Cardiac fibroblast (primary cell): ENCODE measurements at places on chromosomes 7 and 10.

GRCh38 chr10:102408131-102408727, 10.4 kb downstream of the PSD start:
- DNase-seq = no peak

DNA sequence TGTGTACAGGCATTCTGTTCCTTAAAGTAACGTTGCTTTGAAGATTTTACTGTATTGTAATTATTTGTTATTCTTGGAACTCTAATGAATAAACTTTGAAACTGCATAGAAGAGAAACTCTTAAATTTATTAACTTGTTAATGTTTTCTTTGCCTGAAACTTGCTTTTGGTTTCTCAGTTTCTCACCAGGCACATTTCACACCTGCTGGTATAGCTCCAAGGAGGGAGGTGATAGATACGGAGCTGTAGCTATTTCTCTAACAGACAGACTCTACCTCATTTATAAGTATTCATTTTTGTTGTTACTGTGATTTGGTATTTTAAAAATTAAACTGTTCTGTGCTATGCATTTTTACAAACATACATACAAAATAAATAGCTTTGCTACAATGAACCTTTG, 32.7 kb downstream of the R3HCC1L start:
- DNase-seq = no peak

GRCh38 chr10:19857876-19858275, 41.6 kb downstream of the PLXDC2 start:
- DNase-seq = no peak

- no peak for DNase-seq
Observed at GRCh38 chr10:127386606-127387327, 162.3 kb upstream of the NPS start.

GRCh38 chr10:69624245-69624786, 5.7 kb upstream of the FAM241B start:
- no peak for DNase-seq

GRCh38 chr7:44098092-44099068, 5.8 kb upstream of the AEBP1 start:
- DNase-seq = no peak

DNA sequence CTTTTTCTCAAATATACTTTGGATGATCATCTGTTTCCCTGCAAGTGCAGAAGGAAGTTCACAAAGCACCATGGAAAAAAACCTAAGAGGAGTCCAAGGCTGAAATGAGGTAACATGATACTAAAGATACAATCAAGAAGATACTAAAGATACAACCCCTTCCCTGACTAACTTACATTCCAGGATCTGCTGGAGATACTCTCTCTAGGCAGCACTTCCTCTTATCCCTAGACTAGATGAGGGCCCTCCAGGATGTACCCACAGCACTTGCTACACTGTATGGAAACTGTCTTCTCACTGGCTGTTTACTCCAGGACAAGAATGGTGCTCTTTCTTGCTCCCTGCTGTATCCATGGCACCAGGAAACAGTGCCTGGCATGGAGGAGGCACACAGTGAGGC, 116.4 kb upstream of the NFE2L3 start:
- no peak for DNase-seq

GRCh38 chr10:92894081-92894655, 45.8 kb downstream of the EXOC6 start:
- DNase-seq = no peak

DNA sequence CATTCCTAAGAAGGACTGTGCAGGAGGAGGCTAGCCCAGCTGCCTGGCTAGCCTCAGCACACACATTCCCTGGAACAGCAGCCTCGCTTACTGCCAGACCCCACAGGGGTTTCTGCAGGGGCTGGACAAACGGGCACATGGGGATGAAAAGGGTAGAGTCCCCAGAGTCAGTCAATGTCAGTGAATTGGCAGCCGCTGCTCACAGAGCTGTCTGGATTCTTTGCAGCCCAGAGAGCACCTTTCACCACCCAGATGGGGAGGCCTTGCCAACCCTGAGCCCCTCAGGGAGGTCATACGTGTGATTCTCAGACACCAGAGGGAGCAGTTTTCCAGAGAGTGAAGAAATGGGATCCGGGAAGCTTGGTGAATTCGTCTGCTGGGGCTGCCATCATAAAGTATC, 143.3 kb downstream of the KCNMA1 start:
- peak; percentile 46 for DNase-seq

DNA sequence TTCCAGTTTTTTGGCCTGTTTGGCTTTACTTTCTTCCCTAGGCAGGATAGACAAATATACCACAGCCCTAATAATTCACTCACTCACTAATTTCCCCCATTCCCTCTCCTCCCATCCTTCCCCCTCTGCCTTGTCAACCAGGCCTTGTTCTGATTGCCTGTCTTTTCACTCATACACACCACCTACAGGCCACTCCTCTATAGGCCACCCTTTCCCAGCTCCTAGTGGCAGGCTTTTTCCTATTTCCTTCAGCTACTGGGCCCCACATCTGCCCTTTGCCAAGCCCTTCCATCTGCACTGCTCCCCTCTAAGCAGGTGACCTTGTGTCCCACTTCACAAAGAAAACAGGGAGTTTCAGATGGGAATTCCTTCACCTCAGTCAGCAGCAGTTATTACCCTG, 59.8 kb upstream of the MSRB2 start:
- peak; percentile 13 for DNase-seq

DNA sequence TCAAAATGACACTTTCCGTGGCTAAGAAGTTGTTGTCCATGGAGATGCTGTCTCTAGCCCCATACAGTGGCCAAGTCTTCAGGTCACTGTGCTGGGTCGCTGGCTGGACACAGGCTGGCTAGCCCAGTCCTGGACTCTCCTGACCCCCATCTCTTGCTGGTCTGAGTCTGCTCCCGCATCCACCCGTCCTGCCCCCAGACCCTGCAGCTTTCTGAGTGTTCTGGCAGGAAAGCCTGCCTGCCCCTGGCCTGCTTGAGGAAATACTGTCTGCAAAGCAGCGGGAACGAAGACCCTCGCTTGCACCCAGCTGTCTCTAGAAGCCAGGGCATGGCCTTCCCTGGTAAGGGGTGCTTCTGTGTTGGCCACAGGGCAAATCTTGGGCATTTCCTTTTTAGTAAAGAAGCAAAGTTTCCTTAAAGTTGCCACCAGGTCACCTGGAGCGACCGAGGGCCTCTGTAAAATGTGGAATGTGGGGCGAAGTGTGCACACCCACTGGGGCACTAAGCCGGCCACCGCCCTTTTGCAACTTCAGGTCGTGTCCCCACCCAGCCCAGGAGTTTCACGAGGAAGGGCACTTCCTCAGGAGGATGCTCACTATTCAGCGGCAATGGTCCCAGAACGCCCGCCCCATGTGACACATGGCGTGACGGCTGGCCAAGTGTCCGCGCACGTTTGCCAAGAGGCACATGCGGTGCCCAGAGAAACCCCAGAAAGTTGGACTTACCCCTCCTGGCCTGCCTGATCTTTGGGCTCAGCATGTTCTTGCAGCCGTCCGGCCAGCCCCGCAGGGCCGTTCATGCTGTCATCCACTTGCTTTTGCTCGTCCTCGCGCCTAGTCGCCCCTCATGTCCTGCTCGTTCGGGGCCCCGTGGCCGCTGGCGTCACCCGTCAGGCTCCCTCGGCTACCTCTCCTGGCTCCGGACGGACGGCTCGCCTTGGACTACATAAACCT, 558 bp downstream of the ARHGAP22 start:
- DNase-seq = no peak

GRCh38 chr10:28841625-28842024, 164.3 kb downstream of the BAMBI start:
- DNase-seq = peak; percentile 68

GRCh38 chr7:85528581-85528980, 341.7 kb upstream of the SEMA3D start:
- peak; percentile 42 for DNase-seq

DNA sequence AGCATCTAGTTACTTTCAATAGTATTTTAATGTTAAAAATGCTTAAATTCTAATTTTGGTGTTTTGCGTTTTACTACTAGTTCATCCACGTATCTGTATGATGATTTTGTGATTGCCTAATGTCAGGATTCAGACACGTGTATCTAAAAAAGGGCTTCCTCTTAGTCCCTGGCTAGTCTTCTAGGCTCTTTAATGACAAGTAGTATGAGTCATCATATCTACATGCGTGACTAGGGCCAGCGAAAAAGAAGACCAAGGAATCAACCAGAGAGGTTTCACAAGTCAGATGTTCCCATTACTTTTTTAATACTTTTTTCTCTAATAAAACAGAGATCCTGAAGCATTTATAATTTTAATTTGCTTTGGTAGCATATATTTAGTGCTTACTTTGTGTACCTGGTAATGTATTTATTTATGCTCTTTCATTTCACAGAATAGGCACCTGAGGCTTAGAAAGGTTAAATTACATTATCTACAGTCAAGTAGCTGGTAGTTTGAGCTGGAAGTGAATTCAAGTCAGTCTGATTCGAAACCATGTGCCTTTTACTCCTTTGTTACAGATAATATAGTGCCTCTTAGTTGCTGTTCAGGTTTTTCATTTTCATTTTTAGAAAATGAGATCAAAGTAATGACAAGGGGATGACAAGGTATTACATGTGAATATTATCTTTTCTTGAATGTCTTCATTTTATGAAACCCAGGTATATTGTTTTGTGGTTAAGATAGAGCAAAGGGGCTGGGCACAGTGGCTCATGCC, 140.3 kb downstream of the FOXP2 start:
- peak; percentile 63 for DNase-seq

DNA sequence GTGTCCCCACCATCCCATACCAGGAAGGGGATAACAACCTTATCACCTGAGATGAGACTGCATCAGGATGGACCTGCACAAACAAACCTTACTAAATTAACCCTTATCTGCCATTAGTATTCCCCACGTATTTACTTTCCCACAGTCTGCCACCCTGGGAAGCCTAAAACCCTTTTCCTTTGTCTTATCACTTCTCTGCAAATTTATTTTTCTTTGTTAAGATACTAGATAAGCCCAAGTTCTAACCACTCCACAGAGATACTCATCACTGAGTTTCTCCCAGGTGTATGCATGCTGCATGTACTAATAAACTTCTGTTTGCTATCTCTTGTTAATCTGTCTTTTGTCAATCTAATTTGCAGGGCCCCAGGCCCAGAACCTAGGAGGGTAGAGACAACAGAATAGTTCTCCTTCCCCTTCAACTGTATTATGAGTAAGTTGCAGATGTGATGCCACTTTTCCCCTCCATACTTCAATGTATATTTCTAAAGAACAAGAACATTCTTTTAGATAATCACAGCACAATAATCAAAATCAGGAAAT, 66.0 kb downstream of the ELMO1 start:
- DNase-seq = no peak

DNA sequence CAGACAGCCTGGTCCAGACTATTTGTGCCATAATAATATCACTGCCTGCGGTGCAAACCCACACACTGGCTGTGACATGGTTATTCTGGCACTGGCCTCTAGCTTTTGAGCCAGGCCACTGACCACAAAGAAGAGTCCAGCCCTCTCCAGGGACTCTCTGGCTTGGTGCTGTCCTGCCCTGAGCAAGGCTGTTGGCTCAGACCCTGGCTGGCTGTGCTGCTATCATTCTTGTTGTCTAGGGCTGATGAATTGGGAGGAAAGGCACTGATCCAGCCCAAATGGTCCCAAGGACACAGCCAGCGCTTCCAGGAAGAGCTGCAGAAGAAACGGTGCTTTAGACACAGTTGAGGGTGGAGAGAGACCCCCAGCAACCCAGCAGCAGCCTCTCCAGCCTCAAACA, 80.8 kb downstream of the TMEM130 start:
- DNase-seq = no peak

GRCh38 chr7:132249256-132249971, 326.9 kb downstream of the PLXNA4 start:
- DNase-seq = peak; percentile 1

DNA sequence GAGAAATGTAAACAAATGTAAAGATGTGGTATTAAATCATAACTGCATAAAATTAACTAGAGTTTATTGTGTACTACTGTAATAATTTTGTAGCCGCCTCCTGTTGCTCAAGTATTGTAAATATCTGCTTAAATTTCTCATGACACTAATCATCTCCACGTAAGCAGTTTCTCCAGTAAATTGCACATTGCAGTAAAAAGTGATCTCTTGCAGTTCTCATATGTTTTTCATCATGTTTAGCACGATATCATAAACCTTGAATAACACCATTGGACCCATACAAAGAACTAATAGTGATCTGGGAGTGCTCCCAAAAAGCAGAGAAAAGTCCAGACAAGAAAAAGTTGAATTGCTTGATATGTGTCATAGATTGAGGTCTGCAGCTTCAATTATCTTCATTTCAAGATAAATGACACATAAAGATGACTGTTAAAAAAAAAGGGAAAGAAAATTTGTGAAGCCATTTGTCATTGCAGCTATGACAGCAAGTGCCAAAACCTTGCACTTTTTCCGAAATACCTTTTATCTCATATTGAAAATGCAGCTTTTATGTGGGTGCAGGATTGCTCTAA, 15.3 kb downstream of the LIPA start:
- DNase-seq = no peak

- DNase-seq = no peak
Observed at GRCh38 chr7:32025381-32026082, 44.7 kb downstream of the PDE1C start.

GRCh38 chr10:63064706-63065105, 68.4 kb upstream of the NRBF2 start:
- DNase-seq = peak; percentile 89

GRCh38 chr10:3036155-3037021, 31.0 kb upstream of the PFKP start:
- no peak for DNase-seq

GRCh38 chr7:102223184-102223583, 63.5 kb upstream of the SH2B2 start:
- DNase-seq = no peak

- no peak for DNase-seq
Observed at GRCh38 chr7:5420881-5421713, 2.5 kb downstream of the TNRC18 start.

GRCh38 chr10:94315024-94315451, 47.7 kb downstream of the NOC3L start:
- DNase-seq = peak; percentile 39

DNA sequence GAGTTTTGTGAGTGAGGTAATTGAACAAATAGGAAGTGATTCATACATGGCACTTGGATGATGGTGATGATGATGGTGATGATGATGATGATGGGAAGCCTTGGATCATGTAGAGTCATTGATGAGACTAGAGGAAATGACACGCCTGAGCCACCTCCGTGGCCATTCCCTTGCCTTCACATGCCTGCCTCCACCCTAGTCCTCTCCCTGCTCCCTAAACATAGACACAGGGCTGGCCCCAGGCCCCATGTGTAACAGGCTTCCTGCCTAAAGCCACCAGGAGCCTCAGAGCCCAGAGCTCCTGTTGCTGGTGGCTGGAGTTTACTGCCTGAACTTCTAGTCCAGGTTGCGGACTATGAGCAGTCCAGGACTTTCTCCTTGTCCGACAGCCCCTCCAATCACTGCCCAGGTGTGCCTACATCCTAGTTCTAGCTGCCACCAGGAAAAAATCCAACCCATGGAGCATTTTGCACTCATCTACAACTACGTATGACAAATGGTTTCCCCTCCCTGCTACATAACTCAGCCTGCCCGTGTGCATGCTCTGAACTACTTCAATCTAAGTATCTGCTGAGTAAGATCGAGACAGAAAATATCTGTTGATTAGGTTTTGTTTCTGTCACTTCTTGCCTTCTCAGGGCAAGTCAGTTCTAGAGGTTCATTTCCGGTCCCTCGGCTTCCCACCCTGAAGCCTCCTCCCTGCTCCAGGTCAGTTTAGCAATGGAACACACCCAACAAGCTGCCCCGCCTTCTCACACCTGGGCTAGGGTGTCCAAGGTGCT, 35.5 kb upstream of the KDM7A start:
- DNase-seq = peak; percentile 48
